ENCODE measurements at places on chromosomes 1 and 21.

DNA sequence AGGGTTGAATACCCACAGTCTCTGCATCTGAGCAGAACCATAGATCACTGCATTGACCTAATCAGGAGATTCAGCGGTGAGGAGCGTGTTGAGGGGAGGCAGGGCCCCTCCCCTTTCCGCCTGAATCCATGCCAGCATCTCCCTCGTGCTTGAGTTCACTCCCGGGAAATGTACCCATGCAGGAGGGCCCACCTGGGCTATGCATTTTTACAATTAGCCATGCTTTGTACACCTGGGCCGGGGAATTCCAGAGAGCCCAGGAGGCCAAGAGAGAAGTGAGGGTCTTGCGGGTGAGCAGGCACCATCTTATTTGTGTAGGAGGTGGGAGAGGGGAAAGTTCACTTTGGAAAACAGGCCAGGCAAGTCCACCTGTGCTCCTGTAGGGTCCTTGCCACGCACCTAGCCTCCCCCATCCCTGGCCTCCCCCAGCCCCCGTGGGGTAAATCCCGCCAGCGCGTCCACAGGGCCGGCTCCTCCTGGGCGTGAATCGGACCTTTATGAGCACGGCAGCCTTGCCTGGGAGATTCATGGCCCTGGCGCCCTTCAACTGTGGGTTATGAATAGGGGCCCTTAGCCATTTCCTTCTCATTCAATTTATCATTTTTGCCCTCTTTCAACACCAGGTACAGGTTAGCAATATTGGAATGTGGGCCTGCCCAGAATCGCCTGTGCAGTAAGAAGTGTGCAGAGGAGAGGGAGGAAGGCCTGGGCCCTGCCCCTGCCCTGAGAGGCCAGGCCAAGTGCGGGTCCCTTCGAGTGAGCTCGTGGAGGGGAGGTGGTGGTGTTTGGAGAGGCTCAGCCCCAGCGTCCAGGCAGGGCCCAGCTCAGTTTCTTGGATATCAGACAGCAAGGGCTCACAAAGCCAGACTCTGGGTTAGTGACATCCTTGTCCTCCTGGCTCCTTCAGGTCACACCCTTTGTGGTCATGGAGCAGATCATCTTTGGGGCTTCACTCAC lies 84.4 kb upstream of the ACTRT2 start:
- DNase-seq = no peak

GRCh38 chr1:6869545-6869944 lies 84.3 kb downstream of the CAMTA1 start:
- DNase-seq = no peak

DNA sequence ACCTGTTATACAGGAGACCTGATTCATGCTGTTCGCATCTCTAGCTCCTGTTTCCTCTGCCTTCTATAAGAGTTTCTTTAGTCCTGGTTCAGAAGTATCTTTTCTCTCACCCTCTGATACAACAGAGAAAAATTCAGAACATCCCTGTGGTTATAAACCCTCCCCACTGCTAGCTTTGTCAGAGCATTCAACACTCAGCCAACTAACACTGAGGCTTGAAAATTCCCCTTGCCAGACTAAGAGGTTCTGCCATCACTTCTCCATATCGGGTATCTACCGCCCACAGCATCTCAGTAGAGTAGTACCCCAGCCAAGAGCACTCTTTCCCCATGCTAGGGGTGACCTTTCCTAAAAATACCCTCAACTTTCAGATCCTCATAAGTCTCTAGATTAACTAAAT lies 19.6 kb upstream of the PIK3R3 start:
- no peak for DNase-seq

DNA sequence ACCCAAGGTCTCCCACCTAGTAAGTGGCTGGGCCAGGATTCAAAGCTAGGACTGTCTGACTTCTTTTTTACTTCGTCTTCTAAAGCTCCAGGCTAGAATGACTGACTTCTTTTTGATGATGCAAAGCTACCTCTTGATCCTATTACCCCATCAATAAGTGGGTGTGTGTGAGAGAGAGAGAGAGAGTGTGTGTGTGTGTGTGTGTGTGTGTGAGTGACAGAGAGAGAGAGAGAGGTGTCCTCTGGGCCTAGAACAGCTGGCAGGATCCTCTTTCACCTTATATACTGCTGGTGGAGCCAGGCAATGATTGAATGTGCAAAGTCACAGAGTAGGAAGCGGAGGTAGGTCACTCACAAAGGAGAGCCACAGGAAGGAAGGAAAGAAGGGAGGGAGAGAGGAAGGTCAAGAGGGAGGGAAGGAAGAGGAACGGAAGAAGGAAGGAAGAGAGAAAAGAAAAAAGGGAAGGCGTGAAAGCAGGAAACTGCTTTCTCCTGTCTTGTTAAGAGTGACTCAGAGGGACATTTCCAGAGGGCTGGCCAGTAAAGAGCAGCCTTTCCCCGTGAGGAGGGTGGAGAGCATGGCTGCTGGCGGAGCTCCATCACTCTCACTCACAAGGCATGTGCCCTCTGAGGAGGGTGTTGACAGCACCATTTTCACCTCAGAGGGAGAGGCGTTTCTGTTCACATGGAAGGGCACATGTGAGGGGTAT lies 68.9 kb downstream of the CDC7 start:
- no peak for DNase-seq
